AG09319 (cell line): ENCODE measurements at places on chromosomes 1 and 21.

- DNase-seq = no peak
Observed at GRCh38 chr1:94056996-94057395, 64.0 kb downstream of the ABCA4 start.

DNA sequence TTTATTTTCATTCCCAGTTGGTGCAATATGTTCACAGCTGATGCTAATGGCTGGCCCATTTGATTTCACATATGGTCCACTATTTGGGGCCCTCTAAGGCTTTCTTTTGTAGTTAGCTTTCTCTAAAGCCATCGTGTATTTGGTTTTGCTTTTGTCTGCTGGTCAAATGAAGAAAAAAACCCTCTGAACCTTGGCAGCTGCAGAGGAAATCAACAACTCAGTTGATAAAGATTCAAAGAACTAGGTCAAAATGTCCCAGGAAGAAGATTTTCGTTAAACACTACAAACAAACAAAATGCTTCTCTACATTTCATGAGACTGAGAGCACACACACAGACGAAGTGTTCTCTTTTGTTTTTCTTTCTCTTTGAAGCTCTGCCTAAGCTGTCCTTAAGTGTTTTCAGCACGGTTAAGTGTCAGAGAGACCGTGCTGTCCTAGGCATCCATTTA lies 655.0 kb downstream of the RWDD3 start:
- DNase-seq = no peak

- DNase-seq = no peak
Observed at GRCh38 chr1:4485398-4485797, 169.0 kb upstream of the AJAP1 start.

DNA sequence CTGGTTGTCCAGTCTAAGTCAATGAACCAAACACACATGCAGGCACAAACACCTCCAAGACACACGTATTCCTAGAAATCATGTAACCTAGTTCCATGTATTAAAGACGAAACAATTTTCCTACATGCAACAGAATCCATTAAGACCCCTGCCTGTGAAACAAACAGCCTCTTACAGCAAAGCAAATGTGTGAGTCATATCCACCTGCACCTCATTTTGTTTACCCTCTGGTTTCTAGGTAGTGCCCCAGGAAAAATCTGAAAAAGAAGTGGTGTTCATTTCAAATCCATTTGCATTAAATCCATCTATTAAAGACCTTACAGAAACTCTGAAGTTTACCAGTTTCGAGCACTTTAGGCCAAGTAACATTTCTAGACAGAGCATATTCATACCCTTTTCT lies 74.1 kb downstream of the VCAM1 start:
- DNase-seq = no peak

- no peak for DNase-seq
Observed at GRCh38 chr1:17646444-17647280, 107.2 kb downstream of the ARHGEF10L start.

DNA sequence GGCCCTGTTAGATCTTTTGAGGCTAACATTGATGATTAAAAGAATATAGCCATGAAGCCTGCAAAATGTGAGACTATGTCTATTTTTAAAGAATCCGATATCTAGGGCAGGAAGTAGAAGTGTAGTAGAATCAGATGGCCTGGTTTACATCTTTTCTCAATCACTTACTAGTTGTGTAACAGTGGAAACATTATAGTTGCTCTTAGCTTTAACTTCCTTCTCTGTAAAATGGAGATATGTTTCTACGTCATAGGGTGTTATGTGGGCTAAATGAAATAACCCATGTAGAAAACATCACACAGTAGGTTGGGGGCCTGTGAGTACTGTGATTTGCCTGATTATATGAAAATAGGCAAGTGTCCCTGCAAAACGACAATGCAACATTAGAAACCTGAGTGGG lies 4.4 kb upstream of the IGFN1 start:
- DNase-seq = no peak

- DNase-seq = no peak
Observed at GRCh38 chr1:54003249-54003646, 14.7 kb downstream of the LDLRAD1 start.

- no peak for DNase-seq
Observed at GRCh38 chr1:31476891-31477846, 64.2 kb downstream of the SERINC2 start.

DNA sequence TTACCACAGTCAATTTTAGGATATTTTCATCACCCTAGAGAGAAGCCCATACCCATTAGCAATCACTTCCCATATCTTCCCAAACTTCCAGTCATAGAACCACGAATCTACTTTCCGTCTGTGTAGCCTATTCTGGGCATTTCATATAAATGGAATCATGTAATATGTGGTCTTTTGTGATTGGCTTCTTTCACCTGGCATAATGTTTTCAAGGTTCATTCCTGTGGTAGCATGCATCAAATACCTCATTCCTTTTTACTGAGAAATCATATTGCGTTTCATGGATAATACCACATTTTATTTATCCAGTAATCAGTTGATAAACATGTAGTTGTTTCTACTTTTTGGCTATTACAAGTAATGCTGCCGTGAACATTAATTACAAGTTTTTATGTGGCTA lies 21.5 kb downstream of the DESI2 start:
- no peak for DNase-seq

- no peak for DNase-seq
Observed at GRCh38 chr1:52542085-52542688, 10.7 kb downstream of the TUT4 start.

GRCh38 chr1:168613691-168614231 lies 37.4 kb downstream of the XCL1 start:
- no peak for DNase-seq

GRCh38 chr1:62967031-62967430 lies 183.1 kb downstream of the ATG4C start:
- no peak for DNase-seq

- no peak for DNase-seq
Observed at GRCh38 chr1:41456847-41457540, 27.5 kb downstream of the EDN2 start.
